ENCODE measurements at places on chromosomes 2 and 18. TPM values are rescaled to one million over a fixed set of nuclear protein-coding genes. Genes with fewer than 3 reads are reported as not detected.

KIAA2012 gene
- 0.11 TPM for polyA plus RNA-seq

OTX1 gene
- not detected for polyA plus RNA-seq

- no peak for DNase-seq
These were observed 11.6 kb downstream of the EN1 start for GRCh38 chr2:118835746-118836410.

DNA sequence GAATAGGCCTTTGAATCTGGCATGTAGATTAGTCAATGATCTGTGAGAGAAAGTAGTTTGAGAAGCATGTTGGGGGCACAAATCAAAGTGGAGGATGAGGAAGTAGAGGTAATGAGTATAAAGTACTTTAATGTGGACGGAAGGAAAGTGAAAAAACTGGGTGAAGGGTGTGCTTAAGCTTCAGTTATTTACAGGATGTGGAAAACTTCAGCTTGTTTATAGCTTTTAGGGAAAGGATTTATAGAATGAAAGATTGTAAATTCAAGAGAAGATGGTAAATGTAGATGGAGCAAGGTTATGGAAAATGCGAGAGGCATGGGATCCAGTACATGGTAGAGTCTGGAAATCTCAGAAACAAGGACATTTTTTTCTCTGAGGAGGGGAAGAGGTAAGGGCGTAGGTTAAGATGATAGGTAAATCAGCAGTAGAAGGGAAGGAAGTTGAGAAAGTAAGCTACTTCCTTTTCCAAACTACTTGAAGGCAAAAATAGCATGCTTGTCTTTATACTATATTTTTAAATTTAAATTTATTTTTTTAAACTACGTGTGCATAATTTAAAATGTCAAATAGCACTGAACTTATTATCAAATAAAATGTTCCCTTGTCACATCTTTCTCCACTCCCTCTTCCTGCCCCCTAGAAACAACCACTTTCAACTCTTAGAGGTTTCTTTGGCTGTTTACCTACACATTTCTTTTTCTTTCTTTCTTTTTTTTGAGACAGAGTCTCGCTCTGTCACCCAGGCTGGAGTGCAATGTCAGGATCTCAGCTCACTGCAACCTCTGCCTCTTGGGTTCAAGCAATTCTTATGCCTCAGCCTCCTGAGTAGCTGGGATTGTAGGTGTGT, 8.5 kb downstream of the FAM117B start:
- DNase-seq, result no peak

DNA sequence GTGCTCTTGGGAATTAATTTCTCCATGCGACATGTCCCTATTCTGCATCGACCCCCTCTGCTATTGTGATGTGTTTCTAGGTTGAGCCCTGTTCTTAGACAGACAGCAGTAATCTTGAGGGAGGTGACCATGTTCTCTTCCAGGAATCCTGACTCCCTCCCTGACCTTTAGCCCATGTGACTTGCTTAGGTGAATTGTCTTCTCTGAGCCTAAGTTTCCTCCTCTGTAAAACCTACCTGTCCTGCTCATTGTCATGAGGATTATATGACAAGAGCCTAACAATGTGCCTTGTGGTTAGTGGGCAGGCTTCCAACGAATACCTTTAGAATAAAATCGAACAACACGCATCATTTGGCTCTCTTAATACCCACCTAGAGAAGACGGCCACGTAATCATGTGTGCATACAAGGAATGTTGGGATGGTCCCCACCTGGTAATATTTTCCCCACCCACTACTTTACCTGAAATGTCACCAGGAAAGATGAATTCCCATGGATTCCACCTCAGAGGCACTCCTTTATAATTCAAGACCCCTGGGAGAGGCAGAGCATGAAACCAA, 59.8 kb downstream of the HAUS1 start:
- no peak for DNase-seq

Data from renal cortex interstitium (tissue), 15 donors.